ENCODE measurements at places on chromosomes 6 and 20. TPM values are rescaled to one million over a fixed set of nuclear protein-coding genes. Genes with fewer than 3 reads are reported as not detected.

PLEKHG1 gene
- 2.3 TPM for total RNA-seq

DNA sequence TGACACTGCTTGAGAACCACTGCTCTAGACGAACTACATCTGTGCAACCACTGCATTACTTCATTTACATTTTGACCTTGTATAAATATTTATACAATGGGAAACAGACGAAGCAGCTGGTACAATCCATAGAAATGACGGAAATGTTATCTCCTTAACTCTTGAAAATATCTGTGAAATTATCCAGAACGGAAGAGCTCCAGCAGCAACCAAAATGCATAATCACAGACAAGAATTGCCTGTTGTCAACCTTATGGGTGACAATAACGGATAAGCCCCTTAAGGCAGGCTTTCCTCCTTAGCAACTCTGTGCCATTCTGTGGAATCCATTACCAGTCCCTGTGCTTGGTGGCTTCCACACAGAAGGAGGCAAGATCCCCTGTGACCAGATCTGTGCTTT, 115.4 kb downstream of the DTNBP1 start:
- no peak for DNase-seq

KIAA1755 gene
- not detected for total RNA-seq

GRCh38 chr6:7765575-7766325, 39.9 kb downstream of the BMP6 start:
- no peak for DNase-seq

- no peak for DNase-seq
Measured at GRCh38 chr20:61461461-61461860, 209.4 kb downstream of the CDH4 start.

GDAP1L1 gene
- total RNA-seq = not detected

DNA sequence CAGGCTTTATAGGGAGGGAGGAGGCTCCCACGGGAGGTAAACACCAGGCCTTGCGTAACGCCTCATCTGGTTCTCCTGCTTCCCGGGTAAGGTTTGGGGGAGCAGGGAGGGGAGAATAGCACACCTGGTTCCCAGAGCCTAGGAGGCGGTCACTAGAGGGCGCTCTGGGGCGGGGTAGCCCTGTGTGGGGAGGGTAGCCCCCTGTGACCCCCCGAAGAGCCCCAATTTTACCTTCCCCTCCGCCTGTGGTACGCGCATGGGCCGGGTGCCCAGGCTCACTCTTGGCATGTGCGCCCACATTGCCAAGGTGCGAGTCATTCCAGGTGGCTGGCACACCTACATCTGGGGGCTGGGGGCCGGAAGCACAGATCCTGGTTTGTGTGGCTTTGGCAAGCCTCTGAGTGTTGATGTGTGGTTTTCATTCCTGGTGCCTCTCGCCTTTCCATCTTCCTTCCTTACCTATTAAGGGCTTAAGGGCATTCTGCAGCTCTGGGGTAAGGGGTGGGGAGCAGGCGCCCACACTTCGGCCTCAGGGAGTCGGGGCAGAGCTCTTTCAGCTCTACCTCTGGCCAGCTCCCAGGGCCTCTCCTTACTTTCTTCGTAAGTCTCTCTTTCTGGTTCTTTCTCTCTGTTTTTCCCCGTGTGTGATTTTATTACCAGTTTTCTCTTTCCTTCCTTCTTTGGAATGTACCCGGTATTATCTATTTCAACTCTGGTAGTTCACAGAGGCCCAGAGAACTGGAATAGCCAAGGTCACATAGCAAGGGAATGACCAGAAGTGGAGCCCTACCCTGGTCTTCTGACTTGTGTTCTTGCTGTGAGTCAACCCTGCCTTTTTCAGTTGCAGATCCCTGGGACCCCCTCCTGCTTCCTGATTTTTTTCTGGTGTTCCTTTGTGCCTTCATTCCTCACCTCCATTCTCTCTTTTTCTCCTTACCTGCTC, 492 bp upstream of the RNF39 start:
- no peak for DNase-seq

DEFB113 gene
- not detected for total RNA-seq

DNA sequence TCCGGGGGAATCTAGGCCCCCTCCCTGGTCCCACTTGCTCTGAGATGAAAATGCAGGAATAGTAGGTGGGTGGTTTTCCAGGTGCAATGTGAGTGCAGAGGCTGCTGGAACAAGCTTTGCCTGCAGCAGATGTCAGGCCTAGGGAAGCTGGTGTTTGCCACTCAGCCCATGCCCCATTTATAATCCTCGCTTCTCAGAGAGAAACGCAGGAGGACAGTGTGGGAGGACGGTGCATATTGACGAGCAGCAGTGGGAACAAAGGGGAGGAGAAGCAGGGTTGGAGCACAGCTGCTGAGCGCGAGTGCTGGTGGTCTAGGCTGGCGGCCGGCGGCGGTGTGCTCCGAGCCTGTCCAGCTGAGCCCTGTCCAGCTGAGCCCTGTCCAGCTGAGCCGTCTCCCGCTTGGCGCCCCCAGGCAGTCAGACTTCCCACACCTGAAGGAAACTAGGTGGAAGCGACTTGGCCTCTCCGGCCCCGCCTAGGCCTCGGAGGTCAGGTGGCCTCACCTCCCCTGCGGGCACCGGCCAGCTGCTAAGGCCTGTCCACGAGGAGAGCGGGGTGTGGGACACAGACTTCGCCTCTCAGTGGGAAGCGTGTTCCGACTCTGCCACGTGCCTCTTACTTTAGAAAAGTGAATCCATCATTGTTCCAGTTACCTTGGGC, 49.7 kb upstream of the FRMD1 start:
- no peak for DNase-seq

GRCh38 chr20:7323957-7324356, 556.5 kb downstream of the BMP2 start:
- no peak for DNase-seq

DNA sequence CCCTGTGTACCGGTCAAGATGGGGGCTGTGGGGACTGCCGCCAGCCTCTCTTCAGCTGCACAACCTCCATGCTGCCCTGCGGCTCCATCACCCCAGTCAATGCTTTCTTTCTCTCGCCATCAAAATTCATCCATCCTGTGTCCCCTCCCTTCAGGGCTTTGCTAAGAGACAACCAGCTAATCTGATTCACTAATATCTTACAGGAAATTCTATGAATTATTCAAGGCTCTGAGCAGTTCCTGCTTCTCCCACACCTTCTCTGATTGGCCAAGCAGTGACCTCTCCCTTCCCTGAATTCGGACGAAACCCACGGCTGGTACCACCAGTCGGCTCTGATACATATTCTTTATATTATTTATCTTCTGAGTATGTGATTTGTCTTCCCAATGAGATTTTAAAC, 13.8 kb downstream of the ITPR3 start:
- DNase-seq = no peak

DNA sequence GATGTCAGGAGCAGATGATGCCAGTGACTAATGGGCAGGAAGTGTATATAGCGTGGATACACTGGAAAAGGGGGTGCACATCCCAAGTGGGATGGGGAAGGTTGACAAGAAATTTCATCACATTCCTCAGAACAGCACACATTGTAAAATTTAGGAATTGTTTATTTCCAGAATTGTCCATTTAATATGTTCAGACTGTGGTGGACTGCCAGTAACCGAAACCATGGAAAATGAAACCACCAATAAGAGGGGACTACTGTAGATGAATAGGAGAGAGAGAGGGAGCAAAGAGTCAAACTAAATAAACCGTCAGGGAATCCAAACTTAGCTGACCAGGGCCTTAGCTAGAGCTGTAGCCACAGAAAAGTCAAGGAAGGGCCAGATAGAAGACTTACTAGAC, 164.4 kb upstream of the PRDM1 start:
- DNase-seq = no peak

GRCh38 chr6:80541181-80541580, 434.7 kb downstream of the BCKDHB start:
- no peak for DNase-seq

DNA sequence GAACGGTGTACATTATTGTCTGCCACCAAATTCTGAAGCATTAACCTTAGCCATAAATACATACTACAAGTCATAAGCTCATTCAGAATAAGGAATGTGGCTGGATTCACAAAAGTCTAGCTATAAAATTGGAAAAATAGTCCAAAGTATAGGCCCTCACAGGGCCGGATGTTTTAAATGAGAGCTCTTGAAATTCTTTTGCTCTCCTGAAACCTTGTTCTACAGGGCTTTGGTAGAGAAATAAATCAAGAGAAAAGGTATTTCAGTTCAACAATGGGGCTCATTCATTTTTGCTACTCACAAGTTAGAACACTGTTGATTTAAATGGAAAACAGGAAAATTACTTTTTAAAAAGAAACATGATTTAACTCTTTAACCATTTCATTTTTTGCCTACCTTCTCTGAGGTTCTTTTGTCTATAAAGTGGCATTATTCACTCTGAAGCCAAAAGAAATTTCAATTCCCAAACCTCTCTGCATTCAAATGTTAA, 58.0 kb downstream of the PREP start:
- DNase-seq = no peak

CLPSL1 gene
- not detected for total RNA-seq

DNA sequence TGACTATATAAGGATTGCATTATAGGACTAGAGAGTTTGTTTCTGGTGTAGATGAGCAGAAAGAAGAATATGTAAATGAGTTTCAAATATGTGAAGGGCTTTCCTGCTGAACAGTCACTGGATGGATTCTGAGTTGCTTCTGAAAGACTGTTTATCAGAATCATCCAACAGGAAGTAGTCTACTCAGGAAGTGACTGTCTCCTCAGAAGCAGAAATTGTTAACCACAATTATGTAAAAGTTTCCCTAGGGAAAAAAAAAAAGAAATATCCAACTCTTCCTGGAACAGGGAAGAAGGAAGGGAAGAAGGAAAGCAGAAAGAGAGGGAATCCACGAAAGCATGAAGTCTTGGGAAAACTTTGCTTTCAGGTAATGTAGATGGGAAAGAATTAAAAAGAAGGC, 138.9 kb downstream of the TENT5A start:
- no peak for DNase-seq

DNA sequence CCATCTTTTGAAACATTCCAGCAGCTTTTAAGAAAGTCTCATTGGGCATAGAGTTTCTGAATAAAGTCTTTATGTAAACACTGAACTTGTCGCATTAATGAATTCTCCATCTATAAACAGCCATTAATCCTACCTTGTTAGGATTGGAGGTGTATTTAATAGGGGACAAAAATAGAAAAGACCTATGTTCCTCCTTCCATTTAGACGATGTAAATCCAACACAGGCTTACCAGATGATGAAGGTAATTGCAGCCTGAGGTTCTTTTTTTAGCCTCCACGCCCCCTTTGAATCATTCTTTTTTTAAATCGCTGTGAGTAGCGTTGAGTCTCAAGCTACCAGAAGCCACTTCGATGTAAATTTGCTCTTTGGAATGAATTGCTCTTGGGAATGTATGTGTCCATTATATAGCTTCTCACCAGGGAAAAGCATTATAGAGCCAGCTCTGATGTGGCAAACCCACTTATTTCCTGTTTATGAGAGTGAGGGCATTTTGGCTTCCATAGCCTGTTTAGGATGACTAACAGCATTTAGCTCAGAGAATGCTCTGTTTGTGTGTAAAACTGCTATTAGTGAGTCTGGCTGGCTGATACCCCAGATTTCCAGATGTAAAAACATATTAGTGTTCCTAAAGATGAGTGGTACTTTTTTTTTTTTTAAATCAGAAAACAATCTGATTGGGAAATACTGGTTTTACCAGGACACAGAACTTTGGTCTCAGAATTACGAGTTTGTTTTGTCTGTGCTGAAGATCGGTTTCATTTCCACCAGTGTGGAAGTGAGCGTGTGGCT, 74.9 kb upstream of the CLDN20 start:
- no peak for DNase-seq

COL11A2 gene
- total RNA-seq = 0.60 TPM

DNA sequence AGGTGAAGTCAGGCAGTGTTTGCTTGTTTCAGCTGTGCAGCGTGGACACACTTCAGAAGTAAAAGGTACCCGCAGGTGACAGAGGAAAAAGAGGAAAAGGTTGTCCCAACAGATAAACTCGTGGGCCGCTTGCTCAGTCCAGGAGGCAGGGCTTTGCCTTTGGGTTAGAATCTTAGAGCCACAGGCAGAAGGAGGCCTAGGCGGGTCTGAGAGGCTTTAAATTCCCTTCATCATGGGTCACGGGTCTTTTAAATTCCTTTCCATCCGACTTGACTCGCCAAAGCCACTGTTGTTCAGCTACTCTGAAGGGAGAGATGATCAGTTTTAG, 48.2 kb downstream of the AGPAT4 start:
- DNase-seq = no peak

PBOV1 gene
- not detected for total RNA-seq

DNA sequence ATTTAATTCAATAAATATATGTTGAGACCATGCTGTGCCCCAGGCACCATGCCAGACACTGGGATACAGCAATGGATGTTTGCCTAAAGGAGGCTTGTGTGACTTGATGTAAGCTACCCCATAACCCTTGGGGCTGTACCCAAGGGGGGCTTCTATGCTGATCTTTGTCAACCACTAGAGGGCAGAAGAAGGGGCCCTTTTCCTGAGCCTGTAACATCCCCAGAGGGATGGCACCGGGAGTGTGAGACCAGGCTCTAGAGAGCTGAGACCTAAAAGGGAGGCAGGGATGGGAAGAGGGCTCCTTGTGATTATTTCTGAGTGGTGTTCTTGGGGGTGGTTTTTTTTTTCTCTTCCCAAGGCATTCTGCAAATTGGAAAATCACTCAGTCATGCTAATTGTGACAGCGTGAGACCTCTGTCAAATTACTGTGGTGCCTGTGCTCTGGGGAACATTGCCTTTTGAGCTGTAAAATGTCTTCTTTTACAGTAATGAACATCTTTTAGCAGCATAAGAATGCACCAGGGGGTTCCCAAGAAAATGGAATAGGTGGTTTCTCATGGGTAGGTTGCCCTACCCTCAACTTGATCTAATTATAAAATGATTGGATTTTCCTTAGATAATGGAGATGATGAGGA, 138.7 kb upstream of the SLC24A3 start:
- no peak for DNase-seq

Data from activated CD4-positive, alpha-beta memory T cell treated with anti-CD3 and anti-CD28 coated beads, Interleukin-2, amount 10 ng/mL, durations not matched to agents 7 days and 5 days (primary cell).